ENCODE measurements at places on chromosomes 3 and 15. TPM values are rescaled to one million over a fixed set of nuclear protein-coding genes. Genes with fewer than 3 reads are reported as not detected.

DNA sequence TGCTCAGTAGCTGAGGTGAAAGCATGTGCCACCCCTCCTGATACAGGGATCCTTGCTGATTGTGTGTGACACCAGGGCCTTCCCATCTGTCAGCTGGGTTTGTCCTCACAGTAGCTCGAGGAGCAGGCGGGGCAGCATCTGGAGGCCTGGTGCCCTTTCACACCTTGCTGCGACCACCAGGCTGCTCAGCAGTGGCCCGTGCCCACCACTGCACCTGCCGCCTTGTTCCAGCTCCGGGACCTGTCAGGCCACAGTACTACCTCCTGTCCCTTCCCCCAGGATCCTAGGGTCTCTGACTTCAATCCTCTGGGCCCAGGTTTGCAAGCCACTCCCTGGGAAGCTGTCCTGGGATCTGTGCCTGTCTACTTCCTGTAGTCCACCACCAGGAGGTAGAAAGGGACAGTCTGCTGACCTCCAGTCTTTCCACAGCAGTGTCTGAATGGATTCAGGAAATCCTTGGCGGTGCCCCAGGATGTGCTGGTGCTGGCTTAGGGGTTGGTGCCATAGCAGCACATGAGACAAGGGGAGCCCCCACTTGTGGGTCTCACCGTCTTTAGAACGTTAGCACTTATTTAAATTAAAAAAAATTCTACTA lies 27.5 kb downstream of the APBA2 start:
- no peak for DNase-seq

- no peak for DNase-seq
Measured at GRCh38 chr3:16869261-16870005, 15.3 kb upstream of the PLCL2 start.

DNA sequence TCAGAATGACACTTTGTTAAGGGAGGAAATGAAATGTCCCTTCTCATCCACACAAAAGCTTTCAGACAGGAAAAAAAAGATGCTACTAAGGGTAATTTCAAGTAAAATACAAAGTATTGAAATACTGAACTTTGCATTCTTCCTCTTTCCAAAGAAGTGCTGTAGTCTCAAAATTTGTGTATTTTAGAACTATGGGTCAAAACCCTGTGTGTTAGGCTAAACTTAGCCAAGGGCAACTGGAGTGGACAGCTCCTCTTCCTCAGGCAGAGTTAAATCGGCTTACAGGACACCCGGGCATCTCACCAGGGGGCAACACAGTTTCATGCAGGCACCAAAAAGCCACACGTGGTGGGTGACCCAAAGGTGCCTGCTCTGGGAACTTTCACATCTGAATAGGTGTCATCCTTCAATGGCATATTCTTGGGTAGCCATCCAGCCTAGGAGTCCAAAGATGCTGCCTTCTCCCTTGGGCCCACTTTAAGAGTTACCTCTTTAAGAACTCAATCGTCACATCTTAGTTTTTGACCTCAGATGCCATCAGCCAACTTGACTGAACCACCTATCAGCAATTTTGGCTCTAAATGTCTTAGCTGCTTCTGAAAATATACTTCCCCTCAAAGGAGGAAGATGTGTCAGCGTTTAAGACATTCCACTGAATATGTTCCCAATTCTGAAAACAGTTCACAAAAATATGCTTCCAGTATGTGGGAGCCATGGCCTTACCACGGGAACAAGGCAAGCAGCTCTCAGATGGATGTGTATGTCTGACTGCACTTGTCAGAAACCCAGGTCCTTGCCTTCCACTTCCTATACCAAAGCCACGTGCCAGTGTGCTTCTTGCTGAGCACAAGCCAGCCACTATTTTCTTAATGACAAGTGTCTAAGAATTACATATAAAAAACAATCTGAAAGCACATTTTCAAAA lies 32.2 kb upstream of the MUC13 start:
- DNase-seq: no peak

DNA sequence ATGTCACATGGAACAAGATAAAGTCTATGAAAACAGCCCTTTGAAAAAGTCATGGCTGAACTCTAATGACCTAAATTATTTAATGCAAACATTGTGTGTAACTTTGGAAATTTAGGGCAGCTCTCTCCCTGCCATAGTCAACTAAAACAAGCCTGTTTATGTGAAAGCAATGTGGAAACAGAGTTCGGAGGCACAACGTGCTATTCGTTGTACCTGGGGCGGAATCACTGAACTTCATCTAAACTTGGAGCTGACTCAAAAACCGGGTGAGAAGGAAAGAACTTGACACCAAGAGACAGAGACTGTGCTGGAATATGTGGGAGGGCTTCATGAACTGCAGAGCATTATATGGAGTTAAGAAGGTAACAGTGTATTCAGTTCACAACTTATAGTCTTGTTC lies 764.9 kb upstream of the GOLIM4 start:
- DNase-seq: no peak

- no peak for DNase-seq
Measured at GRCh38 chr15:69056365-69056764, 41.9 kb downstream of the NOX5 start.

The MTMR10 gene
- total RNA-seq: 24.3 TPM

Data from activated T-cell treated with anti-CD3 and anti-CD28 coated beads, Interleukin-2, amount 50 U/mL, for 72 hours (primary cell).